ENCODE measurements at places on chromosomes 6 and 20. TPM values are rescaled to one million over a fixed set of nuclear protein-coding genes. Genes with fewer than 3 reads are reported as not detected.
A peak's percentile ranks its signal among the peaks of the same experiment; 100 is the strongest.

DNA sequence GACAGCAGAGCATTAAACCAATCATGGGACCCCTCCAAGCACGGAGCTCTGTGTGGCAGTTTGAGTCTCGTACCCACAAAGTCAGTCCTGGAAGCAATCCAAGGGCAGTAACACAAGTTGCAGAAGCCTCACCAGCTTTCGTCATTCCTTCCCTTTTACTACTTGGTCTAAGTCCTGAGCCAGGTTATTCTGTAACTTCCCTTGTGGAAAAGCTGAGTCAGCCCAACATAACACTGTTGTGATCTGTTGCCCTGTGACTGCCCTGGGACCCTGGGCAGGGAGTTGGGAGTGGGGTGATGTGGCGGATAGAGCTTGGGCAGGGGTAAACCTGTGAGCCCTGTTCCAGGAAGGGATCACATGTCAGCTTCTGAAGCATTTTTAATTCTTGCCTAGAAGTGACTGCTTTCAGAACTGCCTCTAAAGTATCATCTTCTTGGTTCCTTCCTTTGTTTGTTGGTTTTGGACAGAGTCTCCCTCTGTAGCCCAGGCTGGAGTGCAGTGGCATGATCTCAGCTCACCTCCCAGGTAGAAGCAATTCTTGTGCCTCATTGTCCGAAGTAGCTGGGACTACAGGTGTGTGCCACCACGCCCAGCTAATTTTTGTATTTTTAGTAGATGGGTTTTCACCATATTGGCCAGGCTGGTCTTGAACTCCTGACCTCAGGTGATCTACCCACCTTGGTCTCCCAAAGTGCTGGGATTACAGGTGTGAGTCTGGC lies 183.7 kb upstream of the JAG1 start:
- DNase-seq, result peak; percentile 96

GRCh38 chr6:44622555-44622954 lies 235.0 kb downstream of the CDC5L start:
- DNase-seq, result no peak

GID8 gene
- 32.2 TPM for polyA plus RNA-seq

FAM162B gene
- 0.73 TPM for polyA plus RNA-seq
